ENCODE measurements at places on chromosomes 12 and 14.
A peak's percentile ranks its signal among the peaks of the same experiment; 100 is the strongest.

DNA sequence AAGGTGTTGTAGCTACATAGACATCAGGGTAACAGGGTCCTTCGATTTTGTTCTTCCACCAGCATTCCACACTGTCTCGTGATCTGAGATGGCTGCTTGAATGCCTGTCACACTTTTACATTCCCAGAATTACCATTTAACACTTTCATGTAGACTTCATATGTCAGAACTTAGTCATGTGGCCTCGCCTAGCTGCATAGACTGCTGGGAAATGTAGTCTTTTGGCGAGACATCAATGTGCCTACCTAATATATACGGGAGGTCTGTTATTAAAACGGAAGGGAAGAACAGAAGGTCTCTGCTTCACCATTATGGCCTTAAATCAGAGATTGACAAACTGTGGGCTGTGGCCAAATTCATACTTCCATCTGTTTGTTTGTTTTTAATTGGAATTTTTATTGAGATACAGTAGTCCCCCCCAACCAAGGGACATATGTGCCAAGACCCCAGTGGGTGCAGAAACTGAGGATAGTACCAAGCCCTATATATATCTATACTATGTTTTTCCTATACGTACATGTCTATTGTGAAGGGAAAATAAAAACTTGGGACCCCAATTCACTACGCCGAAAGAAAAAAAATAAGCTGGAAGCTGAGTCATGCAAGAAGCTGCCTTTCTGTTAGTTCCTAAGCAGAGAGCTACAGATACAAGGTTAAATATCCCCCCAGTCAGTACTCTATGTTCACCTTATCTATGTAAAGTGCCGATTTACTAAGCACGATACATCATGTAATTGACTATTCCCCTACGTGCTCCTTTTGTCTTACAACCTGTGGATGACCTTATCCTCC lies 11.3 kb upstream of the HRK start:
- DNase-seq, result no peak

- DNase-seq, result no peak
Measured at GRCh38 chr12:108752387-108752786, 21.1 kb upstream of the CORO1C start.

- DNase-seq, result no peak
Measured at GRCh38 chr12:99804715-99805114, 157.2 kb downstream of the GARIN6 start.

DNA sequence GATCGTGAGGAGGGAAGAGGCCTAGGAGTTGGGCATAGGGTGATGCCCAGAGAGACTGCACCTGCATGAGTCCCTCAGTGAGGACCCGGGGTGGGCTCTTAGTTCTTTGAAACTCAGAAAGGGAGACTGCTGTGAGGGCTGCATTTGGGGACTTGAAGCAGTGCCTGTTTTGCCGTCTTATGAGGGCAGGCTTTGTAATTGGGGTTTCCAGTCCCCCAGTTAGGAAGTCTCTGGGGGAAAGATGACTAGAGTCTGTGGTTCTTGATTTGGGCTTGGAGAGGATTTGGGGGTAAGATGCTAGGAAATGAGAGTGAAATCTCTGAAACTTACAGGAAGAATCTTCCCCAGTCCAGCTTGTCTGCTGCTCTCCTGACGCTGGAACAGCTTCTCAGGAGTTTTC lies 99.6 kb downstream of the ARF6 start:
- no peak for DNase-seq

- DNase-seq, result no peak
Measured at GRCh38 chr14:24607635-24608514, 1.6 kb downstream of the GZMH start.

- no peak for DNase-seq
Measured at GRCh38 chr12:26327975-26328644, 132.7 kb downstream of the SSPN start.

DNA sequence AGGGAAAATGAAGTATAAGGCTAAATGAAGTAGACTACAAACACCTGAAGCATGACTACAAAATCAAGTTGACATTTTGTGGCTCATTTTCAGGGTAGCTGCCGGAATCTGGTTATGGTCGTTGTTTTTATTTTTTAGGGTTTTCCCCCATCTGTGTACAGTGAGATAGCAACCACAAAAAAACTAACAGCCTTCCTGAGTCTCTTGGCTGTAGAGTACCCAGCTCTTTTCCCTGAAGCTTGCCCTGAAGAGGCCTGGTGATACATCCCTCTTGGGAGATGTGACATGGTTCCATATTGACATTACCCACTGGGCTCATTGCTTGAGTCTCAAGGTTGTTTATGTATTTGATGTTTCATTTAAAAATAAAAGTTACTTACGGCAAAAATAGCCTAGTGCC lies 424.0 kb downstream of the ZFP36L1 start:
- no peak for DNase-seq

DNA sequence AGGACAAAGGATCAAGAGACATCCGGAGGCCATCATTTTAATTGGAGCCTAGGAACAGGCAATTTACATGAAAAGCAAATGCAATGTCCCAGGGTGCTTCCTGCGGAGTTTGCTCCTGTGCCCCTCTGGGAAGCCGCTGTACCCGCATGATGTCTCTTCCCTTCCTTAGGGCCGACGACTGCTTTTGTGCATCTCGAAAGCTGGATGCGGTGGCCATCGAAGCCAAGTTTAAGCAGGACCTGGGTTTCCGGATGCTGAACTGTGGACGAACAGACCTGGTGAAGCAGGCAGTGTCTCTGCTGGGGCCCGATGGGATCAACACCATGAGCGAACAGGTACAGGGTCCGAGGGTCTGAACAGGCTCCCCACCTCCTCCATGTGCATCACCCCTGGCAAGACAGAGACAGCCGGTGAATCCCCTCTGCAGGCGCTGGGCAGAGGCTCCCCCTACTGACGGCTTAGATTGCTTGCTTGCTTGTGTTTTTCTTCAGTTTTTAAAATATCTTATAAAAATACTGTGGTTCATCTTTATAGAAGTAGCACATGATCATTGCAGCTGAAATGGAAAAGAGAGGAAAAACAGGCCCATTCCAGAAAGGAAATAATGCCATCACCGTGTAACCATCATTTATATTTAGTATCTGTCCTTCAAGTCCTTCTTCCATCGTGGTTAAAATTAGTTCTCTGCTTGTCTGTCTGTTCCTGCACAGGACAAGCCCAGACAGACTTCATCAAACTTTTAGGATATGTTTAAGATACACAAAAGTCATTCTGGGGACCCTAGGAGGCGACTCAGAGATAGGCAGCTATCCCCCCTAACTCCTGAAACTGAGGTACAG lies 75.4 kb upstream of the PWP1 start:
- no peak for DNase-seq

- DNase-seq, result no peak
Measured at GRCh38 chr12:104603545-104603973, 146.8 kb downstream of the CHST11 start.

GRCh38 chr14:61599942-61600341 lies 95.4 kb upstream of the HIF1A start:
- no peak for DNase-seq

DNA sequence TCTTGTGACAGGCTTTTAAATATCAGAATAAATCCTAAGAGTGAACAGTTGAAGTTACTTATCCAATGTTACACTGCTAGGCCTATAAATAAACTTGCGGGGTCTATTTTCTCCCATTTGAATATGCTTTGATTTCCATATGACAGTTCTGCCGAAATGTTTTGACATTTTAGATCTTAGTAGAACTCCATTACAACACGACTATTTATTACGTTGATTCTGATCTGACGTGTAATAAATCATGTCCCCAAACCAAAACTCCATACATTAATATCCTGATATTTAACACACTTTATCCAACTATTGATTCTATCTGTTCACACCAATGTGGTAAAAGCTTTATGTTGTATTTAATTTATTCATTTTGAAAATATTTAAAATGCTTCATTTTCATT lies 16.1 kb upstream of the NEMF start:
- no peak for DNase-seq

- no peak for DNase-seq
Measured at GRCh38 chr12:95102916-95103671, 29.7 kb upstream of the NR2C1 start.

DNA sequence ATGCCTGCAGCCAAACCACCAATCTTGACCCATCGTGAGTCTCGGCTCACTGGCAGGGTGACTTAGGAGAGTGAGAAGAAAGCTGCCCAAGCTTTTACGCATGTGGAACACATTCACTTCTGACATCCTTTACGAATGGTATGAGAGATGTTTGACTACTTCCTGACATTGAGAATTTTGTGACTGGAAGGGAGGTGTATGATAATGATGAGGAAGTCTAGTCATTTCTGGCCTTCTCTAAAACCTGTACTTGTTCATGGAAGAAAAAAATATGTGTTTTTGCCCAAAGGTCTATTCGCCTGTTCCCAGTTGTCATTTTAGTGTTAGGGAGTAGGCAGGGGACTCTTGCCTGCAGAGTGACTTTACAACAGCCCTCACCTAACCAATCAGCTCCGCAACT lies 227.2 kb upstream of the ATP2B1 start:
- no peak for DNase-seq

DNA sequence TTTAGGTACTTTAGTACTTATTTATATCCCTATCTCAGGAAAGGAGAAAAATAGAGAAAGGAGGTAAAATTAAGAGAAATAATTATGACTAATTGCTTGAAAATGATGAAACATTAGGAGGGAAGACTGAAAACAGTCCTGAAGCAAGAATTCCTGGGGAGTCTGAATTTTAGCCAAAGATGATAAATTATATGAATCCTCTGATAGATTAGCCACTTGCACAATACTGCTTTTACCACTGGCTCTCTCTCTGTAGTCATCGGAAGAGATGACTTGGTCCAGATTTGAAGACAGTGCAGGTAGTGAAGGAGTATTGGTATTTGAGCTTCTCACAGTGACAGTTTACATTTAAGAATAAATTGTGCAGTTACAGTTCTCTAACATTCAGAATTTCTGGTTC lies 83.8 kb upstream of the CLEC14A start:
- DNase-seq, result no peak

DNA sequence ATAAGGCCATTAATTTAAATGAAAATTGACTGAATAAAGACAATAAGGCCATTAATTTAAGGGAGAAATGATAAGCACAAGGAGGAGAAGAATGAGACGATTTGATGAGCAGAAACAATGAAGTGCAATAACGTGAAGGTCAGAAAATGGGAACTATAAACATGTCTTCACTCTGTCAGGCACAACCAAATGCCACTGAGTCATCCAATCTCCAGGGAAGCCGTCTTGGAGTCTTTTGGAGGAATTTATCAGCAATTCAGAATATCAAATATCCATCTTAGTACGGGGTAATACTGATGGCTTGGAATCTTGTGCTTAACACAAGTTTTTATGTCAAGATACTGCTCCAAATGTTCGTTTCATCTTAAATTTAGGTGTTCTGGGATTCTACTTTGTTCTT lies 159.9 kb downstream of the CAPZA3 start:
- no peak for DNase-seq

DNA sequence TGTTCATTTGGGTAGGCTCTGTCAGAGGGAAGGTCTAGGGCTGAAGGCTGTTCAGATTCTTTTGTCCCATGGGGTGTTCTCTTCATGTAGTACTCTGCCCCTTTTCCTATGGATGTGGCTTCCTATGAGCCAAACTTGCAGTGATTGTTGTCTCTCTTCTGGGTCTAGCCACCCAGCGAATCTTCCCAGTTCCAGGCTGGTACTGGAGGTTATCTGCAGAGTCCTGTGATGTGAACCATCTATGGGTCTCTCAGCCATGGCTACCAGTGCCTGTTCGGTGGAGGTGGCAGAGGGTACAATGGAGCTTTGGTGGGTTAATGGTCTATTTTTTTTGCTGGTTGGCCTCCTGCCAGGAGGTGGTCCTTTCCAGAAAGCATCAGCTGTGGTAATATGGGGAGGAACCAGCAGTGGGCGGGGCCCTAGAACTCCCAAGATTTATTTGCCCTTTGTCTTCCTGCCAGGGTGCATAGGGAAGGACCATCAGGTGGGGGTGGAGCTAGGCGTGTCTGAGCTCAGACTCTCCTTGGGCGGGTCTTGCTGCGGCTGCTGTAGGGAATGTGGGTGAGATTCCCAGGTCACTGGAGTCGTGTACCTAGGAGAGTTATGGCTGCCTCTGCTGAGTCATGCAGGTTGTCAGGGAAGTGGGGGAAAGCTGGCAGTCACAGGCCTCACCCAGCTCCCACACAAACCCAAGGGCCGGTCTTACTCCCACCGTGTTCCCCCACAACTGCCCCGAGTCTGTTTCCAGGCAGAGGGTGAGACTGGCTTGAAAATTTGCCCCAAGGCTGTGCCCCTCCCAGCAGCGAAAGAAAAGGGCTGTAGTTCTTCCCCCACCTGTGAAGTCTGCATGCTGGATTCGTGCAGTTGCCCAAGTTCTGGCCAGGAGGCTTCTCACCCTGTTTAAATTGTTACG lies 17.5 kb downstream of the MTRFR start:
- DNase-seq, result peak; percentile 80

DNA sequence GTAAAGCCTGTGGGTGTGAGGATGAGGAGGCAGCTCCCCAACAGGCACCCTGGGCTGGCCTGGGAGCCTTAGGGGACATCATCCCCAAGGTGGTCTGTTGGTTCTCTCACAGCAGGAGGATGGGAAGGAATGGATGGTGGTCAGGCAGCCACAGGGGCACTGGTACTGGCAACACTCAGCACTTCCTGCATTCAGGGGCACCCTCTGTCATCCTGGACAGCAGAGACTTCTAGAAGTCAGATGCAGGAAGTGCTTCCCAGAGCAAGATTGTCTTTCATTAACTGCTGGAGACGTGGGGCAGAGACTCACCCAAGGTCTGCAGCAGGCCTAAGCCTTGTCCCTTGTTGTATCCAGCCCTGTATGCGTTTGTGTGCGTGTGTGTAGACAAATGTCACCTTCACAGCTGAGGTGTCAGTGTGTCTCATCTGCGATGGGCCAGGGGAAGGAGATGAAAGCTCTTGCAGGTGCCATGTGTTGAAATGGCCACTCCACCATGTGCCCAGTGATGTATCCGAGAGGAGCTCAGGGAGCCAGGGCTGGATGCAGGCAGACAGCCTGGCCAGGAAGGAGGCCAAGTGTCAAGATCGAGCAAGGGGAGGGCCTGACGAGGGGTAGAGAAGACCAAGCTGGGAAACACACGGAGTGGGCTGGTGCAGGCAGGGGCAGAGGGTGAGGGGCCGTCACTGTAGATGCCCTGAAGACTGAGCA lies 85.1 kb downstream of the PITPNM2 start:
- DNase-seq, result no peak

- no peak for DNase-seq
Measured at GRCh38 chr12:22105542-22105941, 59.5 kb downstream of the CMAS start.

GRCh38 chr12:132118876-132119275 lies 25.2 kb downstream of the DDX51 start:
- DNase-seq, result no peak
